ENCODE measurements at places on chromosomes 11 and 22.

- no peak for DNase-seq
Observed at GRCh38 chr11:79600711-79601110, 159.9 kb upstream of the TENM4 start.

DNA sequence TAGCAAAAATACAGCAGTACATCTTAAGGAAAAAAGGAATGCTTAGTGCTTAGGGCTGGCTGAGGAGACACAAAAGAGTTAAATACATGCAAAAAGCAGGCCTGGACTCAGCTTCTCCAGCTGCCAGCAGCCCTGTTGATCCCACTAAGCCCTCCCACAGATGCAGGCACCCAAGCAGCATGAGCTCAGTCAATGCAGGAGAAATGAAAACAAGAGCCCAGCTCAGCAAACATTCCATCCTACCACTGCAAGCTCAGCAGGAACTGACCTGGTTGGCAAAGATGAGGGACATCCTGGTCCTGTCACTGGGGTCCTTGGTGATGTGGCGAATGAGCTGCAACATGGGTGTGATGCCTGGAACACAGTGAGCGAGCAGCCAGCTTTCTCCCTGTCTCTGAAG, 5.8 kb downstream of the CYB5R2 start:
- DNase-seq = no peak

GRCh38 chr11:79404325-79404724, 36.5 kb downstream of the TENM4 start:
- no peak for DNase-seq

- no peak for DNase-seq
Observed at GRCh38 chr11:59289356-59290181, 69.1 kb upstream of the OR5AN1 start.

GRCh38 chr22:48707763-48708557, 1119.7 kb downstream of the BRD1 start:
- DNase-seq = no peak

DNA sequence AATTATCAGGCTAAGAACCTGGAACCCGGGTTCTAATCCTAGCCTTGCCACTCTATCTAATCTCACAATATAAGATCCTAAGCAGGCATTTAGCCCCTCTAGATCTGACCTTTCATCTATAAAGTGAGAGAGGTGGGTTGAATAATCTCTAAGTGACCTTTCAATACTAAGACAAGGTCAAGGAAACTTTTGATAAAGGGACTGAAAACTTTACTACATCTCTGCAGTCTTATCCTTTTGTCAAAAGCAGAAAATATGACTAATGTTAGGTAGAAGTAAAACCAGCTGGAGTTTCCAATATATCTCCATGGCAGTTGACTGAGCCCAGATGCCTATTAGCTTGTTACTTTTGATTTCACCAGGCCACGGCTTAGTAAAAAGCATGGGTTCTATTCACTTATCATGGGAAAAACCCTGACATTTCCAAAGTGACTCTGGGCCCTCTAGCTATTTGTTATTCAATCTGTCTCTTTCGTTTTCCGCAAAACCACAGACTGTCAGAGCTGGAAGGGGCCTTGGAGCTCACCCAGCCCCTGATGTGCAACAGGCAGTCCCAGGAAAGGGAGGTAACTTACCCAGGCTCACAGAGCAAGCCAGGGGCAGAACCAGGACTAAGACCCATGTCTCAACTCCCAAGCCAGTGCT, 75.8 kb downstream of the RAB30 start:
- no peak for DNase-seq

- no peak for DNase-seq
Observed at GRCh38 chr22:49295465-49295743, 532.3 kb downstream of the BRD1 start.

GRCh38 chr11:36341915-36342314, 45.8 kb downstream of the PRR5L start:
- DNase-seq = no peak

GRCh38 chr11:113730887-113731726, 25.0 kb upstream of the TMPRSS5 start:
- DNase-seq = peak; percentile 7

- DNase-seq = no peak
Observed at GRCh38 chr11:86869531-86869930, 69.2 kb downstream of the PRSS23 start.

DNA sequence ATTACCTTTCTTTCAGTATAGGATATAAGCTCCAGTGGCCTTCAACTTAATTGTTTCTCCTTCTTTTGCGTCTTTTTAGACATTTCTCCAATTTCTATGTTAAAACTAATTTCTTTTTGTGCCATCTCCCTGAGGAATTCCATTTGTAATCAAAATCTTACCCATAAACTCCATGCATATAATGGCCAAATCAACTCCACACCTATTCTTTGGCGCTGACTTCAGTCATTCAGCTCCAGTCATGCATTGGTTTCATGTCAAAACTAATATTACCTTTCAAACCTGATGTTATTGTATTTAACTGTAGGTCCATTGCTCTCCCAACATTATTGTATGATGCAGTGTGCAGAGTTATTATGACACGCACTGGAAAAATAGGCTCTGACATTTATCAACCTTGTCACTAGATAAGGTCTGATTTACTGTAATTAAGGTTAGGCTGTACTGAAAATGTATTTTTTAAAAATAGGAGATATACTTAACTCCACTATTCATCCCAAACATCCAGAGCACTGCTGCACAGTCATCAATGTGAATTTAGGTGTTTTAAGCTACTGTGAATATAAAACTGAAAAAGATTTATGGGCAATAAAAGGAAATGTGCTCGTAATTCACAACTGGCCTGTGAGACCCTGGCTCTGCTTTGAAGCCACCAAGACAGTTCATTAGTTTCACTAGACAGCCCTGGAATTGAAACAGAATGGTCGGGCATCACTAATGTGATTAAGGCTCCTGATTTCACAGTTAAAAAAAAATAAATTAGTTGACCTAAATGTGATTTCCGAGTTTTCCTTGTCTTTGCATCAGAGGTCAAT, 180.6 kb upstream of the GRIA4 start:
- DNase-seq = no peak

All from OCI-LY7 (cell line).